ENCODE measurements at places on chromosomes 2 and 18.

- DNase-seq = peak; percentile 5
Observed at GRCh38 chr18:25561918-25562317, 210.0 kb upstream of the ZNF521 start.

GRCh38 chr18:76834379-76834778, 12.0 kb downstream of the ZNF236 start:
- no peak for DNase-seq

GRCh38 chr18:34904994-34905393, 136.2 kb upstream of the MAPRE2 start:
- no peak for DNase-seq

- DNase-seq = no peak
Observed at GRCh38 chr2:143847257-143847656, 672.7 kb downstream of the ZEB2 start.

- peak; percentile 18 for DNase-seq
Observed at GRCh38 chr2:223306371-223306770, 254.4 kb downstream of the KCNE4 start.

GRCh38 chr2:31054842-31055388, 83.3 kb downstream of the GALNT14 start:
- DNase-seq = no peak

- no peak for DNase-seq
Observed at GRCh38 chr2:75752828-75753227, 42.1 kb upstream of the GCFC2 start.

- no peak for DNase-seq
Observed at GRCh38 chr2:59322005-59322404, 1080.9 kb upstream of the FANCL start.

- no peak for DNase-seq
Observed at GRCh38 chr2:47221946-47222345, 66.8 kb upstream of the STPG4 start.

- peak; percentile 42 for DNase-seq
Observed at GRCh38 chr2:27408601-27409320, 630 bp downstream of the PPM1G start.

GRCh38 chr18:30485078-30485477, 557.5 kb downstream of the DSC3 start:
- DNase-seq = no peak

GRCh38 chr2:25539136-25539535, 134.2 kb downstream of the DTNB start:
- no peak for DNase-seq

- no peak for DNase-seq
Observed at GRCh38 chr2:190197143-190197720, 122.4 kb downstream of the HIBCH start.

GRCh38 chr2:124524155-124524915, 499.2 kb downstream of the CNTNAP5 start:
- DNase-seq = no peak

DNA sequence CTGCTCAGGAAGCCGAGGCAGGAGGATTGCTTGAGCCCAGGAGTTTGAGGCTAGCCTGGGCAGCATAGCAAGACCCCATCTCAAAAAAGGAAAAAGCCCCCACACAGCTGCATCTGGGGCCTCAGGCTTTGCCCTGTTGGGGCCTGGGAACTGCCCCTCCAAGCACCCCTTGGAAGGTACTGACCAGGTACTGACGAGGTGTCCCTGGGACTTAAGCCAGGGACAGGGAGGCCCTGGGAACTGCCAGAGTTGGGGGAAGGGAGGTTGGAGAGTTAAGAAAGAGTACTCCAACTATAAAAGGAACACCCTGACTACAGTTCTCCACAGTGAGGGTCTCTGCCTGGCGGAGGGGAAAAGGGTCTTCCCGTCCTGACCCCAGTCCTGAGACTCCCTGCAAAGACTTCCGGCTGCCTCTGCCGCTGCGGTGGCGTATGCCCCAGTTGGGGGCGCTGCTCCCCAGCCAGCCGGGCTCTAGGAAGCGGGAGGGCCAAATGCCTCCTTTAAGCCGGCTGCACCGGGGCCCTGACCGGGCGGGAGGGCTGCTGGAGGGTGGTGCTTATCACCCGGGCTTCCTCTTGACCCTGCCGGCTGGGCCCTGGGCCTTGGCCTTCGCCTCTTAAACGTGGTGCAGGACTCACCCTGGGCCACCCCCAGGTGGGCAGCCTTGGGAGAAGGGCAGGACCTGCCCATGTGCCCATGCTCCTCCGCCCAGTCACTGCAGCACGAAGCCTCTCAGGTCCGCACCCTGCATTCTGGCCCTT, 12.8 kb downstream of the SLC30A3 start:
- DNase-seq = peak; percentile 68

DNA sequence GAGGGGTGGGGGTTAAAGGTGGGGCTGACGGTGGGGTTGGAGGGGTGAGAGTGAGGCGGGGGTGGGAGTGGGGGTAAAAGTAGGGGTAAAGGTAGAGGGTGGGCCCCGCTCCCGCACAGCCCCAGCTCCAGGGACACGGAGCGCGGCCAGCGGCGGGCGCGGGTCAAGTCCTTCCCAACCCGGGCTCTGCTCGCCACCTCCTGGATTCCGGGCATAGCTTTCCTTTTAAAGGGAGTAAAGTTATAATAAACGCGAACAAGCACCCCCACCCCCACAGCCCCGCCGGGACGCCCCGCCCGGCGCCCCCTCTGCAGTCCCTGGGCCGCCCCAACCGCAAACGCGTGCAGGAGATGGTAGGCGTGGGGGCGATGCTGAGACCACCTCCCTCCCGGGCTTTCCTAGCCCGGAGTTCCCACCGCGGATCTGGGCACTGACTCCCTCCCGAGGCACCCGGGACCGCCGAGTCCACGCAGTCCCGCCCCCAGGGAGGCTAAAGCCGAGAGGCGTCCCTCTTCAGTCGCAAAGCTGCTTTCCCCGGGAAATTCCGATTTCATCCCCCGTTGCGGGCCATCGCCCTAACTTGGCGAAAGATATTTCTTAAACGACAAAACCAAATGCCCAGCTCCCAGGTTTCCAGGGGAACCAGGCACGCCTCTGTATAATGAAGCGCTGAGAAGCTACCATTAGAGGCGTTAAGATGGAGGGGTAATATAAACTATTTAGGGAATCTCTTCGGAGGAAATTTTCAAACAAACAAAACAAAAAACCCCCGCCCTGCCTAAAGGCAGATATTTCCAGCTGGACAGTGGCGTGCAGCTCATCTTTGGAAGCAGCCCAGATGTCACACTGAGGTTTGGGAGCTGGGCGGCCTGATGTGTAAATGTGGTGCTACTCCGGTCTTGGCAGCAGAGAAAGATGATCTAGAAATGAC, at the start of gene LIMS2:
Gene LIMS2 (minus strand): TSS at position 200 of the 931 bp plus-strand sequence. CDS start 506 bp downstream, outside the sequence.
- no peak for DNase-seq

DNA sequence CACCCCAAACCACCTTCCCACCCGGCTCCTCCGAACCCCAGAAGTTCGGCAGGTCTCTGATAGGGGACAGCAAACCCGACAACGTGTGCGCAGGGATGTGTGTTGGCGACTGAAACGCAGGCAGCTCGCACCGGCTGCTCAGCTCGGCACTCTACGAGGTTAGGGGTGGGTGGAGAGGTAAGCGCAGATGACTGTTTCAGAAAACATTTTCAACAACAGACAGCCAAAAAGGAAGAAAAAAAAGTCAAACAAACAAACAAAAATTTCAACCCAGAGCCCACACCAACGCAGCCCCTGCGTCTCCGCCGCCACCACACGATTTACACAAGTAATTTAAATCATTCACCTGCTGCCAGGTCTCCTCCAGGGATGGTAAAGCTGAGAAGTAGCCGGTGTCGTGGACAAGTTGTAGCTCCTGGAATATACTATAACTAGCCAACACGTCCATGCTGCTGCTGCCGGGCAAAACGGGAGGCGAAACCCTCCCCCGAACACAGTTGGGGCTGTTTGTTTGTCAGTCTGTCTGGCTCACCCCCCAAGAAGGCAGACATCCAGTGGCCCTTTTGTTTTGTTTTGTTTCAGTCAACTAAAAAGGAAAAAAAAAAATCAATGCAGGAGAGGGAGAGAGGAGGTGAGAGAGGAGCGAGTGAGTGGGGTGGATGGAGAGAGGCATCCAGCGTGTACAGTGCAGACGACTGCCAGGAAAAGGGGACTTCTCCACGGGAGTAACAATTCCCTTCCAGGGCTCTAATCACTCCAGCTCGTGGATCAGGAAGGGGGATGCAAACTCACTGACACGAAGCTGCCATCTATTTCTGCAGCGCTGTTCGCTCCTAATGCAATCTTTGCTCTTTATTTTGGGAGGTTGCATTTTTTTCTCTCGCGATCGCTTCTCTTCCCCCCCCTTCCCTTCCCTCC, at the start of gene KLF7:
Gene KLF7 (minus strand): TSS at position 828 of the 918 bp plus-strand sequence. CDS start 380 bp downstream, at position 448.
- peak; percentile 55 for DNase-seq

GRCh38 chr2:134408791-134409190, 154.9 kb downstream of the MGAT5 start:
- no peak for DNase-seq

GRCh38 chr2:74416778-74417177, 4.6 kb downstream of the C2orf81 start:
- DNase-seq = no peak

- no peak for DNase-seq
Observed at GRCh38 chr2:9287400-9288045, 80.9 kb downstream of the ASAP2 start.

- DNase-seq = no peak
Observed at GRCh38 chr2:22753476-22753875, 631.5 kb upstream of the KLHL29 start.

- no peak for DNase-seq
Observed at GRCh38 chr2:183995632-183996031, 602.7 kb upstream of the ZNF804A start.

- peak; percentile 43 for DNase-seq
Observed at GRCh38 chr2:8378016-8378810, 303.6 kb upstream of the ID2 start.

- DNase-seq = peak; percentile 83
Observed at GRCh38 chr2:218272531-218273212, 2.4 kb downstream of the PNKD start.

- DNase-seq = no peak
Observed at GRCh38 chr2:77487074-77487803, 34.9 kb downstream of the LRRTM4 start.

- DNase-seq = no peak
Observed at GRCh38 chr2:96493072-96493471, 12.1 kb downstream of the NEURL3 start.

Measured in activated CD4-positive, alpha-beta T cell treated with anti-CD3 and anti-CD28 coated beads, Interleukin-2, Interleukin-6, amounts not matched to agents 100 ng/mL and 50 ng/mL, durations not matched to agents 16 hours and 8 hours (primary cell).